SK-N-SH (cell line): ENCODE measurements at places on chromosomes 1 and 21.

DNA sequence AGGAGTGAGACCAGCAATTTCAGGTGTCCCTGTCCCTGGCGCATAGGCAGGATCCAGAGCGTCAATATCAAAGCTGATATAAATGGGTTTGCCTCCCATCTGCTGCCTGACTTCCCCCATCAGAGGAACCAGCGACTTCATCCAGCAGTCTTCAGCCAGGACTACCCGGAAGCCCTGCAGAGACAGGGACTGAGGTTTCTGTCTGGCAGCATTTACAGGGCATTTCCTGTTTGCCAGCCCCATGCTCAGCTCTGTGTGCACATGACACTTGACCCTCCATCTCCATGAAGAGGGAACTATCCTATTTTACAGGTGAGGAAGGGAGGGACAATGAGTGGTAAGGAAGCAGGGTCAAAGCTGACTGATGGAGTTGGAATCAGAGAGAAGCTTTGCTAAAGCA lies 7.2 kb downstream of the AGMAT start:
- DNase-seq, result no peak

- DNase-seq, result no peak
Measured at GRCh38 chr1:229199261-229200243, 71.4 kb upstream of the RAB4A start.

DNA sequence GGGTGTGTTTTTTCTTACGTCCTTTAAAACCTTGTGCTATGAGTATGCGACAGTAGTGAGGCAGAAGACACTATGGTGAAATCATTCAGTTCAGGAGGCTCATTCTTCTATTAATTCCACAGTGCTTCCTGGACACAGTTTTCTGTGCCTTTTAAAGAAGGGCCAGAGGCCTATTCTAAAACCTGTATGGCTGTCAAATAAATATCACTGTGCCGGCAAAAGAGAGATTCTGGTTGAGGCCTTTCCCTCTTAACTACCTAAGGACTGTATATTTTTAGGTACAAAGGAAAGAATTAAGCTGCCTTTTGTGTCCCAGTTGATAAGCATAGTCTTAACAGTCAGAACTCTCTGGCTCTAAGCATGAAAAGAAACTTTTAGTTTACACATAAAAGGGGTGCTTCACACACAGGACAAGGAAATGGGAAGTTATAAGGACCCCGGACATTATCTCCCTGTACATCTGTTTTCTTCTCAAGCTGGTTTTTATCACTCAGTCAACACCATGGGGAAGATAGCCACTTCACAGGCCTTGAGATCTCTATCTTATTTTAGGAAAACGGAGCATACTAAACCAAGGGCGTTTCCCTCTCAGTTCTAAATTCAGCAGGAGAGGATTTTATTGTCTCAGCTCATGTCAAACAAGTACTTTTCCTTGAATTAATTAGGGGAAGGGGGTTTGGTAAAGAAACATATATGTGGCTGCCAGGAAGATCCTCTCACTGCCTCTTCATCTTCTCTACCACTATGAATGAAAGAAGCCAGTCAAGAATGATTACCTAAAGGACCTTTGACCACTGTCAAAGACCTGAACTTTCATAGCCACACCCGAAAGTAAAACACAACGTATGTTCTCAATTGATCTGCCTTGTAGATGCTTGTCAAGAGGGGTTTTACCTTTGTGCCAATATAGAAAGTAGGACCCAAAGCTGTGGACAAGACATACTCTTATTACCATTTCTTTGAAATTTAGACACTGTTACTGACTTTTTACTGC lies 71.4 kb upstream of the HSPA13 start:
- no peak for DNase-seq

DNA sequence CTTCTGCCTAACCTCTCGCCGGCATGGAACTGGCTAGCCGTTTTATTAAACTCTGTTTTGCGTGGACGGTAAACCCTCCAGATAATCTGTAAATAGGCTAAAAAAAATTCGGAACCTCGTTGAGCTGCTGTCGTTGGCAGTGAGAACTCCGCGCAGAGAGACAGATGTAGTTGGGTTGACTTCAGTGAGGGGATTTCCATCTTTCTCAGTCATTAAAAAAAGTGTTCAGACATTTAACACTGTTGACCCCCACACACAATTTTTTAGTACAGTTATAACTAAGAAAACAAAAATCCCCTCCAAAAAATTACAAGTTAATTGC lies 464 bp downstream of the PARK7 start:
- DNase-seq, result peak; percentile 33

GRCh38 chr1:225772323-225772768 lies 5.3 kb upstream of the SRP9 start:
- DNase-seq, result peak; percentile 79

- no peak for DNase-seq
Measured at GRCh38 chr1:25031601-25031965, 101.5 kb upstream of the RUNX3 start.

GRCh38 chr21:36908260-36908908 lies 58.1 kb downstream of the HLCS start:
- no peak for DNase-seq

DNA sequence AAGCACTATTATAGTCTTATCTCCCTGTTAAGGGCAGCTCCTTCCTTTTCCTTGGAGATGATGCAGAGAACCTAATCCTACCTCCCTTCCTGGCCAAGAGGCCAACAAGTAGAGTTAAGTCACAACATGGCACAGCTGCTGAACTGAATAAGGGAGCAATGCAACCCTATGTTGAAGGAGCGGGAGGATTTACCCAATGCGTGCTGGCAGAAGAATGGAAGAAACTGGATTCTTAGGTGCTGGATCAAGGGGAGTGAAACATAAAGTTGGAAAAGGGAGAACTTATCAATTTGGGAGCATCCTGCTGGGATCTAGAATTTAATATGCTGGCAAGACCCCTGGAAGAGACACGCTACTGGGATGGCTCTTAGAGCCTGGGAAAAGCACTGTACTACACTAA lies 12.0 kb upstream of the HUNK start:
- DNase-seq, result no peak

GRCh38 chr1:24199291-24199900 lies 12.3 kb upstream of the IFNLR1 start:
- peak; percentile 88 for DNase-seq

- no peak for DNase-seq
Measured at GRCh38 chr1:118688891-118689290, 299.3 kb downstream of the TBX15 start.

- no peak for DNase-seq
Measured at GRCh38 chr21:45102391-45102932, 28.1 kb downstream of the ADARB1 start.

- DNase-seq, result peak; percentile 46
Measured at GRCh38 chr1:92934395-92935378, 26.6 kb downstream of the DIPK1A start.

DNA sequence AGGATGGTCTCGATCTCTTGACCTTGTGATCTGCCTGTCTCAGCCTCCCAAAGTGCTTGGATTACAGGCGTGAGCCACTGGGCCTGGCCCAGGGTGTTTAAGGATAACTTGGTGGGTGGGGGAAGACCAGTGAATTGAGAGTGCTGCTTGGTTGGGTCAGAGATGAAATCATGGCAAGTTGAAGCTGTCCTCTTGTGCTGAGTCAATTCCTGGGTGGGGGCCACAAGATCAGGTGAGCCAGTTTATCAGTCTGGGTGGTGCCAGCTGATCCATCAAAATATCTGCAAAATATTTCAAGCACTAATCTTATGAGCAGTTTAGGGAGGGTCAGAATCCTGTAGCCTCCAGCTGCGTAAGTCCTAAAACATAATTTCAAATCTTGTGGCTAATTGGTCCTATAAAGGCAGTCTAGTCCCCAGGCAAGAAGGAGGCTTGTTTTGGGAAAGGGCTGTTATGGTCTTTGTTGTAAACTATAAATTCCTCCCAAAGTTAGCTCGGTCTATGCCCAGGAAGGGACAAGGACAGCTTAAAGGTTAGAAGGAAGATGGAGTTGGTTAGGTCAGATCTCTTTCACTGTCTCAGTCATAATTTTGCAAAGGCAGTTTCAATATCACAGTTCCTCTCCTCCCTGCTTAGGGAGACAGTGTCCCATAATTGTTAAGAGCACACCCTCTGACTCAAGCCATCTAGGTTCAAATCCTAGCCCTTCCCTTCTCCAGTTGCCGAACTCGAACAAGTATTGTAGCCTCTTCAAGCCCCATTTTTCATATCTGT lies 66.8 kb upstream of the BACH1 start:
- no peak for DNase-seq

GRCh38 chr21:31804008-31804394 lies 68.8 kb upstream of the HUNK start:
- DNase-seq, result no peak

- no peak for DNase-seq
Measured at GRCh38 chr1:71778940-71779339, 503.4 kb downstream of the NEGR1 start.

DNA sequence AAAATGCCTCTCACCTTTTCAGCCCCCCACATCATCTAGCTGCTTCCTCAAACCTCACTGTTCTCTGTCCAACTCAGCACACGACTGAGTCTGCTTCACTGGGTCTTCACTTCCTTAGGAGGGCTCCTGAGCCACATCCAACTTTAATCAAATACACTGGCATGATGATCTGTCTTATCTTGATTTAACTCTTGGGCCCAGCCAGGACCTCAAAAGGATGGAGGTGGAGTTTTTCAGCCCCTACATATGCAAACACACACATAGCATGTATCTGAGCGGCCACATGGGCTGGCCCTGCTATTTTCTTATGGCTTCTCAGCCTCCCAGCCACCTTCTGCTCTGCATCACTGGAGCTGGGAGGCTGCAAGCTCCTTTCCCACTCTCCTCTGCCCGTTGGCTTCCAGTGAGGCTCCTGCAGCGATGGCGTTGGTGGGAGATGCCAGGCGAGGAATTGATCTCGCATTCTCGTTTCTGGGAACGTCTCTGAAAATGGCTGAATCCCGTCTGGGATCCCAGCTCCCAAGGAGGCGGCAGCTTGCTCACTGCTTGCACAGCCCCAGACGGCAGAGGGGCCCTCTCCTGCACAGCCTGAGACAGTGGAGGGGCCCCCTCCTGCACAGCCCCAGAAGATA lies 1.8 kb upstream of the PRXL2B start:
- no peak for DNase-seq

GRCh38 chr1:7528386-7529198 lies 242.5 kb upstream of the VAMP3 start:
- DNase-seq, result no peak

DNA sequence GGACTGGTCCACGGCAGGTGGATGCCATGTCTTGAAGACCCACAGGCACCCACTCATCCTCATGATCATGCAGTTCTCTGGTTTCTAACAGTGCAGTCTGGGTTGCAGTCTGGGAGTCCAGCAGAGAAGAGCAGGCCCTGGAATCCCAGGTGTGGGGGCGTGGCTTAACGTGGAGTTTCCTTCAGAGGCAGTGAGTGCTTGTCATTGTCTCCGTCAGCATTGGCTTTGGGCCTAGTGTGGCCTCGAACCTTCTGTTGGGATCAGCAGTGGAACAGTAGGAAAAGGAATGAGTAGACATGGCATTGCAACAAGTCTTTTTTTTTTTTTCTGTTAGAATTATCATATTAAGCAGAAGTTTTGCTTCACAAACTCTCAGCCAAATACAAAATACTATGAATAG lies 12.8 kb downstream of the LGALS8 start:
- DNase-seq, result no peak

DNA sequence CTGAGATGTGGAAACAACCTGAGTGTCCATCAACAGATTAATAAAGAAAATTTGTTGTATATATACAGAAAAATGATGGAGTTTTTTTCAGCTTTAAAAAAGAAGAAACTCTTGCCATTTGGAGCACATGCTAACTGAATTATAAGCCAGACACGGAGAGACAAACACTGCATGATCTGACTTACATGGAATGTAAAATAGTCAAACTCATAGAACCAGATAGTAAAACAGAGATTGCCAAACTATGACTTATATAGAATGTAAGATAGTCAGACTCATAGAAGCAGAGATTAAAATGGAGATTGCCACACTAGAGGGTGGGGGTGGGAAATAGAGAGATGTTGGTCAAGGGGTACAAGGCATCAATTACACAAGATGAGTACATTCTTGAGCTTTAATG lies 1786.6 kb downstream of the PLA2G4A start:
- no peak for DNase-seq

- DNase-seq, result peak; percentile 76
Measured at GRCh38 chr1:6509919-6510291, 18.4 kb upstream of the PLEKHG5 start.

DNA sequence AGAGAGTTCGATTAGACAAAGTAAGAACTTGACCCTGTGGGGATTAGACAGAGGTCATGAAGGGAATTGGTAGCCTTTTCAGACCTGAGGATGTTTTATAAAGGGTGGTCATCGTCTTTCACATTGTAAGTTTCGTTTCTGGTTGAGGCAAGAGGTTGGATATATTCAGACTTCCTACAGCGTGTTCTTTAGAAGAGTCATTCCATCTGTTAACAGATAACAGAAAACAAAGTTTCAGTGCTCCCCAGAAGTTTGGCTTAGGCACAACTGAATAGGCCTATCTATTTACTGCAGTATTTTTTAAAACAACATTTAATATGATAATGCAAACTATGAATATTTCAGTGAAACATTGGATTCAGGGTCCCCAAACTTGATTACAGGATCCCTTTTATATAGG lies 17.1 kb upstream of the IVNS1ABP start:
- no peak for DNase-seq

GRCh38 chr1:56094168-56094567 lies 485.2 kb downstream of the PLPP3 start:
- DNase-seq, result peak; percentile 65

GRCh38 chr1:234897390-234897749 lies 231.3 kb downstream of the TOMM20 start:
- no peak for DNase-seq

DNA sequence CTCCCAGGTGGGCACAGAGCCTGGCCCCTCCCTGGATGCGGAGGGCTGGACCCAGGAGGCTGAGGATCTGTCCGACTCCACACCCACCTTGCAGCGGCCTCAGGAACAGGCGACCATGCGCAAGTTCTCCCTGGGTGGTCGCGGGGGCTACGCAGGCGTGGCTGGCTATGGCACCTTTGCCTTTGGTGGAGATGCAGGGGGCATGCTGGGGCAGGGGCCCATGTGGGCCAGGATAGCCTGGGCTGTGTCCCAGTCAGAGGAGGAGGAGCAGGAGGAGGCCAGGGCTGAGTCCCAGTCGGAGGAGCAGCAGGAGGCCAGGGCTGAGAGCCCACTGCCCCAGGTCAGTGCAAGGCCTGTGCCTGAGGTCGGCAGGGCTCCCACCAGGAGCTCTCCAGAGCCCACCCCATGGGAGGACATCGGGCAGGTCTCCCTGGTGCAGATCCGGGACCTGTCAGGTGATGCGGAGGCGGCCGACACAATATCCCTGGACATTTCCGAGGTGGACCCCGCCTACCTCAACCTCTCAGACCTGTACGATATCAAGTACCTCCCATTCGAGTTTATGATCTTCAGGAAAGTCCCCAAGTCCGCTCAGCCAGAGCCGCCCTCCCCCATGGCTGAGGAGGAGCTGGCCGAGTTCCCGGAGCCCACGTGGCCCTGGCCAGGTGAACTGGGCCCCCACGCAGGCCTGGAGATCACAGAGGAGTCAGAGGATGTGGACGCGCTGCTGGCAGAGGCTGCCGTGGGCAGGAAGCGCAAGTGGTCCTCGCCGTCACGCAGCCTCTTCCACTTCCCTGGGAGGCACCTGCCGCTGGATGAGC lies 34.2 kb downstream of the TRIM11 start:
- DNase-seq, result no peak
